CD8-positive, alpha-beta memory T cell (primary cell): ENCODE measurements at places on chromosomes 2 and 18.

DNA sequence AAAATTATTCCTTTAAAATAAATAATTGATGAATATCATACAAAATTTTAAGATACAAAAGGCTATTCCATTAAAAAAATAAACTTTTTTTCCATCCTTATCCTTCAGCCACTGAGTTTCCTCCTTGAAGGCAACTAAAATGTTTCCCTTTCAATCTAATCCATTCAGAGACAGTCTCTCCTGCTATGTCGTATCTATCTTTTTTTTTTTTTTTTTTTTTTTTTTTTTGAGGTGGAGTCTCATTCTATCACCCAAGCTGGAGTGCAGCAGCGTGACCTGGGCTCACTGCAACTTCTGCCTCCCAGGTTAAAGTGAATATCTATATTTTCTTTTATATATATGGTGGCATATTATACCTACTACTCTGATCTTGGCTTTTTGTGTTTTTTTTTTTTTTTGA lies 31.7 kb upstream of the SOS1 start:
- no peak for DNase-seq

DNA sequence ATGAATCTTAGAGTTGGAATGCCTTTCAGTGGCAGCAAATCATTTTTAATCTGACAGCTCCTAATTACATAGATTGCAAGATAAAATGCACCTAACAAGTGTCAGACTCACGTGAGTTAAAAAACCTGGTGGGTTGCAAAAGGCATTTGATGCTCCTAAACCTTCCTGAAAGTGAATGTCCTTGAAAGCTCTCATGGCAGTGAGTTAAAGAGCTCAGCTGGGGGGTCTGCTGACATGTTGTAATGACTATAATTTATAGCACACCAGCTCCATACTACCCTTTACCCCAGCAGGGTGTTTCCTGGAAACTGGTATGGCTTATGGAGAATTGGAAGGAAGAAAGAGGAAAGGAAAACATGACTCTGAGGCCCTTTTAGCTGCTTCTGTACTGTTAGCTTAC lies 91.9 kb upstream of the CAVIN2 start:
- no peak for DNase-seq

DNA sequence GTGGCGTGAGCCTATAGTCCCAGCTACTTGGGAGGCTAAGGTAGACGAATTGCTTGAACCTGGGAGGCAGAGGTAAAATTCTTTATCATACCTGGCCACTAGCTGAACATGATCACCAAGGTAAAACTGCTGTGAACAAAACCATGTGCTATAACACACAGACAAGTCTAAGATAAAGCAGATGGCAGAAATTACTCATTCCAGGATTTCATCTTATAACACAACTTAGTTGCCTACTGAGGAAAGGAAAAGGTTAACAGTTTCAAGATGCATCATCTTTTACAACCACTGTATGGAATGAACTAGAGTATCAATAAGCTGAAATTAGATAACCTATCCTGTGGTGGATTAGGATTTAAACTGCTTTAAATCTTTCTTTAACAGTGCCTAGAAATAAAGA lies 8.3 kb downstream of the ARL5A start:
- no peak for DNase-seq

DNA sequence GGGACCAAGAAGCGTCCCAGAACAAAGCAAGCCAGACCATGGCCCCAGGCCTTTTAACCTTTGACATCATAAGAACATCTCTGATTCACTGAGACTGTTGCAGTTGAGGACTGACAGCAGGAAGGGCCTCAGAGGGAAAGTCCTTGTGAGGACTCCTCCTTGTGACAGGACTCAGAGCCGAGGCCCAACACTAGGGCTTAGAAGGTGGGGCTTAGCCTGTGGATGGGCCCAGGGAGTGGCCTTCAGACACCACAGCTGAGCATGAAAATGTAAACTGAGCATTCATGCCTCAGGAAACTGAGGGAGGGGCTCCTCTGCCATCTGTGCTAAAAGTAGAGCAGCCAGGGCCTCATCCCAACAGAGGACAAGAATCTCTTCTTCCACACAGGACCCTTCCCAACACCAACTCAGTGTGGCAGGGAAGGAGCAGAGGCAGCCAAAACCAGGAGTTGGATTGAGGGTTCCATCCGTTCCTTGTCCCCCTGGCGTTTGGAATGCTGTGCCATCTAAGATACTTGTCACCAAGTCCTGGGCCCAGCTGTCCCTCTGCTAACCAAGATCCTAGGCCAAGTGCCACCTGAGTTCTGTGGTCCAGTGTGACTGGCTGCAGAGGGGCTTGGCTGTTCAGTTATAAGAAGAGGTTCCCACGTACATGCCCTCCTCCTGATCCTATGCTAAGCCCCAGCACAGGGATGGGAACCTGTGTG lies 37.5 kb upstream of the CAB39 start:
- DNase-seq = no peak

DNA sequence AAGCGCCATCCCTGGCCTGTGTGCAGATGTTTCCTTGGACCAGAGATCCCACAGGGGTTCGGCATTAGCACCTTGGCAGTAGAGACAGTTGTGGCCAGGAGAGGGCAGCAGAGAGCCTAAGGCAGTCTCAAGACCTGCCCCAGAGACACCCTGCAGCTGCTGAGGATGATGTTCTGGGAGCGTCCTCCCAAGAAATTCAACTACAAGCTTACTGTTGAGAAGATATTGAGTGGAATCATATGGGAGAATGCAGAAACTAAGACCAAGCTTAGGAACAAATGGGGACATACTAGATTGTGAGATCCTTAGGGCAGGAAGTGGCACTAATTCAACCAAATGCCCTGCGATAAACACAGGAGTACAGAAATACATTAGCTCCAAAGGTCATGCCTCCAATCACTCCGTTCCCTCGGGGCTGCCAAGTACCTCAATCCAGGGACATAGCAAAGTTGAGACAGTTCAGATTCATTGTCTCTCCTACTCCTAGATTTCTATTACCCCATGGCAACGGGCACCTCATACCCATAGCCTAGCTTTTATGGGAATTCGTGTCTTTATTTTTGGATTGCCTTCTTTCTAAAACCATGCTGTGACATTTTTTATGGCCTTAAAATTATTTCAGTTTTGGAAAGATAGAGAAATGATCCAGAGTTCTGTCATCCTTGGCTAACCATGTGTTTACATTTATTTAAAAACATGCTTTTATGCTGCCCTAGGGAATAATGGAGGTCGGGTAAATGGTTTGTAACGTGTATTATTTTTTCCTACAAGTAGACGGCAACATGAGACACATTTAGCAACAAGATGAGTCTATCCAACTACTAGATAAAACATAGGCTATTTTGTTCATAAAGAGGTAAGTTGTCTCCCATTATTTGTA lies 2.2 kb upstream of the ERMN start:
- DNase-seq = peak; percentile 79

DNA sequence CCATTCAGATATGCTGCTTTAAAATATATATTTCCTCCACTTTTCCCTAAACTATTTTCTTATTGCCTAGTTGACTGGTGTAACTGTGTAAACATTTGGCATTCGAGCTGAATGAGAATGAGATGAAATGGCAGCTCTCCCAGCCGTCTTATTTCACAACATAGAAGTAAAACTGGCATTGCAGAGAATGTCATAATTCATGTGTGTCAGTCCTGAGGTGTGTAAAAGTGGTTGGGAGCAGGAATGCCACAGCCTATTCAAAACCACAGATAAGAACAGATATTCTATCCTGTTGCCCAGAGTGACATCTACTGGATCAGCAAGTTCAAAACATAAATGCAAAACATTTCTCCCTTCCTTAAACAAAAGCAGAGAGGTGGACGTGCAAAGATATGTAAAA lies 565.5 kb upstream of the CHAC2 start:
- no peak for DNase-seq

GRCh38 chr2:88903749-88904353 lies 212.4 kb downstream of the RPIA start:
- DNase-seq = no peak

- DNase-seq = no peak
These were observed 262.6 kb downstream of the AGAP1 start for GRCh38 chr2:235756491-235756890.

DNA sequence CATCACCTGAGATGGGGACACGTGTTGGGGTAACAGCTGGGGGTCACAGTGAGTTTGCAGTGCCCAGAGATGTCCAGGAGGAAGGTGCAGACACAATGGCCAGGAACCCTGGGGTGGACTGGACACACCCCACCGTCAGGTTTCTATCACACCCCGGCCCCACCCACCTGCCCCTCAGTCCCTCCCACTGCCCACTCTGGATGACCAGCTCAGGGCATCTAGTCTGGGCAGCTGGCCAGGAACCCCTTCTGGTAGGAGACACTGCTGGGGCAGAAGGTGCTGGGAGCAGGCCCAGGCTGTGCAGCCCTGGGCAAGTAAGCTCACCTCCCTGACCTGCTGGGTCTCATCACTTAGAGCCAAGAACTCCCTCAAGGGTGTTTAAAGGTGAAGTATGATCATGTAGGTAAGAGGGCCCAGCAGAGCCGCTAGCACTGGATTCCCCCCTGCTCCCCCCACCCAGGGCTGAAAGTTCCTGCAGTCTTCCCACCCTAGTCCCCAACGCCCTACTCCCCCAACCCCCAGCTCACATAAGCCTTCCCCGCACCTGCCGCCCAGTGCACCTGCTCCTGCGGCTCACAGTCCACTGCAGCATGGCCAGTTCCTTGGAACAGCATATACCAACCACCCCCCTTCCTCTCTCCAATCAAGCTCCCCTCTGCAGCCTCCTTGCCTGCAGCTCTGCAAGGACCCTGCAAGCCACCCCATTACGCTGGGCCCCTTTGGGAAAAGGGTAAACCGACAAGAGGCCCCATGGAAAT lies 17.3 kb downstream of the BIN1 start:
- DNase-seq = no peak

DNA sequence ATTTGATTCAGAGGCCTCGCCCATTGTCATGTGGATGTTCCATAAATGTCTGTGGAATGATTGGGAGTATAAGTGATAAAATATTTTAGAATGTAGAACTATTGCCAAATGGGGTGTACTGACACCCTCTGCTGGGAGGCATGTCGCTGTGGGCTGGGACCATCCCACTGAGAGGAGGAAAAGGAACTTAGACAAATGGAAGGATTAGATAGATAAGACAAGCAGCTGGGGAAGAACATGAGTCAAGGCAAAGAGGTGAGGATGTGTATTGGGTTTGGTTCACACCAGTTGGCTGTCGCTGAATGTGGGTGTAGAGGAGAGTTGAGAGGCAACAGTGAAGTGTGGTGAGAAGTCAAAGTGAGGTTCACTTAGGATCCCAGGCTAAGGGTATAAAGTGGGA lies 4.0 kb downstream of the C2orf74 start:
- DNase-seq = no peak

DNA sequence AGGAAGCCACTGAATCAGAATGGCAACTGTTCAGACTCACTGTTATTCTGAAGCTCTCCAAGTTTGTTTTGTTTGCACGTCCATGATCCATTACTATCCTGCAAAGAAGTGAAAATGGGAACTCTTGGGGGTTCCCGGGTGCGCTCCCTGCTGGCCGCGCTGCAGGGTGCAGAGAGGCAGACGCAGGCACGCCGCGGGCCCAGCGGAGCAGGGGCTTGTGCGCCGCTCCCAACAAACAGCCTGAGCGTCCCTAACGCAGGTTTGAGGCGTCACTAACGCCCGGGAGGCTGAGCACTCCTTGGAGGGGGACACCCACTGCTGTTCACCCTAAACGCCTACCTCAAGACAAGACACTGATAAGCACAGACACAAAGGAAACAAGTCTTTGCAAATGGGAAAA lies 14.3 kb upstream of the PIEZO2 start:
- no peak for DNase-seq

GRCh38 chr2:237900891-237901831 lies 41.7 kb downstream of the RAMP1 start:
- no peak for DNase-seq

GRCh38 chr2:204863336-204863735 lies 318.1 kb downstream of the PARD3B start:
- no peak for DNase-seq

DNA sequence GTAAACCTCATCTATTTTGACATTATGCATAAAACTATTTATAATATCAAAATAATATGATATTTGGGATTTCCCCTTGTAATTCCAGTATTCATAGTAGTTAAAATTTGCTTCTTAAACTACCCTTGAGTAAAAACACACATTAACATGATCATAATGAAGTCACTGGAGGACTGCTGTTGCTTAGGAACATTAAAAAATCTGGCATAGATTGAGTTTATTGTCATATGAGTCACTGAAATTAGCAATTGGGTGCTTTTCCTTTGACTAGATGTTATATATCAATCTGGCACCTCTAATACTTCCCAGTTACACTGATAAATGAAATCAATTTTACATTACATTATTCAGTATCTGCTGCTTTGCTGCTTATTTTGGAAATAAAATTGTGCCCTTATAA lies 57.0 kb upstream of the ZC3H15 start:
- DNase-seq = no peak

GRCh38 chr18:7871560-7872456 lies 304.7 kb downstream of the PTPRM start:
- DNase-seq = no peak

GRCh38 chr2:143513081-143513480 lies 383.9 kb downstream of the ARHGAP15 start:
- DNase-seq = no peak

DNA sequence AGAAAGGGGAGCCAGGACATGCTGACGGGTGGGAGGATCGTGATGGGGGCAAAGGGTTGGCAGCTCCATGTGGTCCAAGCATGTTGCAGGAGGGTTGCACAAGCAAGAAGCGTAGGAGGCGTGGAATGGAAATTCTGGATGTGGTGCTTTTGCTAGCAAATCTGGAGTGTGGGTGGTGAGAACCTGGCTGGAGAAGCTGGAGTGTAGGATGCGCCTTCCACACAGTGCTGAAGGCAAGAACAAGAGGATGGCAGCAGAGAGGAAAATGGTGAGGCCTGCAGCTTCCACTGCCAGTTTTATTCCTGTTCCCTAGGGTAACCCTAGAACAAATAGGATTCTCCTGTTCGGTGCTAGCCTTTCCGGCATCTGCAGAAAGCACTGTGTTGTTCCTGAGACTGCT lies 22.4 kb downstream of the CREG2 start:
- DNase-seq = no peak

DNA sequence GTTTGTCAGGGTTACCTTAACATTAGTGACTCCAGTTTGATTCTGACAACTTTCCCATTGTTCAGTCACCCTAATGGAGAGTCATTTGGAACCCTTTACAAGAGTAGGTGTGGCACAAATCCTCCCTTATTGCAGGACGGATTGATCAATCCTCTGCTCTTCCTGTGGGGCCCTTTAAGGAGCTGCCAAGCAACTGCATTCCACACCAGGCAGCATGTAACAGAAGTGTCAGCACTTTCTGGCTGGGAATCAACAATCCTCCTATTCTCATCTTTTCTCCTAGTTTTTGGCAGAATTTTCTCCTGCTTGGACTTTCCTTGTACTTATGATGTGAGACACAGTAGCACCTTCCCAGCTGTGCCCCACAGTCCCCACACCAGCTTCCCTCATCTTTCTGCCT lies 177.8 kb downstream of the ST6GAL2 start:
- DNase-seq = no peak

DNA sequence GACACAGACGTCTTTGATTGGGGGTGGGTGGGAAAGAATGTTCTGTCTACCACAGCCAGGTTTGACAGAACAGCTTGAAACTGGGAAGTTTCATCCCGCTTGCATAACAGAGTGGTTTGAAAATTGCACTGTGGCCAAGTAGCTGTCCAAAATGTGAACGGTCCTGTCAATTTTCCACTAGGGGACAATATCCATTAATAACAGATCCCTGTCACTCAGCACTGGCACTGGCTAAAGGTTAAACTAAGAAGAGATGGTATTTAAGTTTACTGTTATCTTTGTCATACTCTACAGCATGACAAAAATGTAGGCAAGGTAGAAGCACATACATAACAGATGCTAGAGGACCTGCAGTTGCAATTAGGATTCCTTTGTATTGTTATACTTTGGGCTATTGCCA lies 55.6 kb upstream of the ACMSD start:
- DNase-seq = no peak

GRCh38 chr2:11656671-11657101 lies 13.3 kb downstream of the NTSR2 start:
- no peak for DNase-seq
